Hematopoietic multipotent progenitor cell treated with erythropoietin and hydrocortisone succinate and interleukin-3 and kit ligand, for 17 days (in vitro differentiated cells): ENCODE measurements at places on chromosomes 2 and 18.

- DNase-seq = peak; percentile 36
Observed at GRCh38 chr18:48781163-48781987, 169.4 kb downstream of the SMAD7 start.

- DNase-seq = no peak
Observed at GRCh38 chr2:150963336-150963735, 298.3 kb downstream of the RBM43 start.

GRCh38 chr18:26414901-26415440, 133.4 kb downstream of the KCTD1 start:
- DNase-seq = no peak

DNA sequence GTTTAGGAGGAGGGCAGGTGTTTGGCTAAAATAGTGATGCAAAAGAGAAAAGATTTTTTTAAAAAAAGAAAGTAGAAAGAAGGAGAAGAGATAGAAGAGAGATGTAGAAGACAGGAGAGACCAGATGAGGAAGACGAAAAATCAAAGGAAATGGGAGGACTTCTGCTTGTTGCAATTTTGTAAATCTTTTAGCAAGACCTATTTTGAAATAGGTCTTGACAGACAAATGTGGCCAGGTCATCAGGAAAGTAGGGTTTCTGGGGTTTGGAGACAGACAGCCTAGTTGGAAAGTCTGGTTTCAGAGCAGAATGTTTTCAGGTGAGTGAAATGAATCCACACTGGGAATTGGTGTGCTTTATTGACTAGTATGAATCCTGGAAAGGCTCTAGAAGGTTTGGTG, 104.5 kb upstream of the CAVIN2 start:
- DNase-seq = no peak

GRCh38 chr18:27007880-27008279, 142.4 kb upstream of the AQP4 start:
- DNase-seq = no peak

- no peak for DNase-seq
Observed at GRCh38 chr2:28956415-28956826, 24.7 kb upstream of the TOGARAM2 start.

DNA sequence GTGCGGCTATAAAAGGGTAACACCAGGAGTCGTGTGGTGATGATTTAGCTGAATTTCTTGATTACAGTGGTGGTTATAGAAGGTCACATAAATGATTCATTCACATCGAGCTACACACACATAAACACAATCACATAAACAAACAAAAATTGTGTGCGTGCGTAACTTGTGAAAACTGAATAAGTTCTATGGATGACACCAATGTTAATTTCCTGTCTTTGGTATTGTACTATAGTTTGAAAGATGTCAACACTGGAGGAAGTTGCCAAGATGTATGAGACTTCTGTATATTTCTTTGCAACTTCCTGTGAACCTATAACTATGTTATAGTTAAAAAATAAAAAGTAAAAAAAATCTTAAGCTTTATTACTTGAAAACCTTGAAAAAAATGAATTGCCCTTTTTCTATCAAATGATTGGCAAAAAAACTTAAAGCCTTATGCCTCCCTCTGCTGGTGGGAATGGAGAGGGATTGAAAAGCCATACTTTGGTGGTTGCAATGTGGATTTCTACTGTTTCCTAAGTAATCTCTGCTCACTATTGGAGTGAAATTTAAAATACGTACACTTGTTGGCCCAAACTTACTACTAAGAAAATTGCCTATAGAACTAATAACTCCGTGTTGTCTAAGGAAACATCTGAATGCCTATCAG, 227.7 kb downstream of the RPIA start:
- peak; percentile 35 for DNase-seq

GRCh38 chr2:26609839-26610277, 31.3 kb downstream of the CIB4 start:
- no peak for DNase-seq

- DNase-seq = no peak
Observed at GRCh38 chr2:32482471-32482870, 125.6 kb downstream of the BIRC6 start.

- no peak for DNase-seq
Observed at GRCh38 chr2:107595749-107596148, 230.9 kb upstream of the RGPD4 start.

- peak; percentile 77 for DNase-seq
Observed at GRCh38 chr2:55014962-55015939, 35.0 kb downstream of the RTN4 start.

DNA sequence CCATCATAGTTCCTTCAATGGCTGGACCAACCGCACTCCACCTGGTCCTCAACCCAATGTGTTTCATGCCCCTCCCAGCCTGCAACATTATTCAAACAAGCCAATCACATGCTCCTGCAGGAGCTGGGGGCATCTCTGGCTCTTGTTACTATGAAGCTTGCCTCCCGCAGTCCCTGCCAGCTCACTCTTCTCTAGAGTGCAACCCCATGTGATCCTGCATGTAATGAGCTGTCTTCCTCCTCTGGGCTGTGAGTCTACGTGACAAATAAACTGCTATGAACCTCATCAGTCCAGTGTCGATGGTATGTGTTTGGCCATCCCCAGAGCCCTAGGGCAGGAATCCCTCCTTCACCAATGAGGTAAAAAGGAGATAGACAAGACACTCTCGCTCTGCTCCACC, 15.8 kb upstream of the BOD1L2 start:
- DNase-seq = no peak

GRCh38 chr2:133407341-133407740, 160.9 kb downstream of the NCKAP5 start:
- no peak for DNase-seq

DNA sequence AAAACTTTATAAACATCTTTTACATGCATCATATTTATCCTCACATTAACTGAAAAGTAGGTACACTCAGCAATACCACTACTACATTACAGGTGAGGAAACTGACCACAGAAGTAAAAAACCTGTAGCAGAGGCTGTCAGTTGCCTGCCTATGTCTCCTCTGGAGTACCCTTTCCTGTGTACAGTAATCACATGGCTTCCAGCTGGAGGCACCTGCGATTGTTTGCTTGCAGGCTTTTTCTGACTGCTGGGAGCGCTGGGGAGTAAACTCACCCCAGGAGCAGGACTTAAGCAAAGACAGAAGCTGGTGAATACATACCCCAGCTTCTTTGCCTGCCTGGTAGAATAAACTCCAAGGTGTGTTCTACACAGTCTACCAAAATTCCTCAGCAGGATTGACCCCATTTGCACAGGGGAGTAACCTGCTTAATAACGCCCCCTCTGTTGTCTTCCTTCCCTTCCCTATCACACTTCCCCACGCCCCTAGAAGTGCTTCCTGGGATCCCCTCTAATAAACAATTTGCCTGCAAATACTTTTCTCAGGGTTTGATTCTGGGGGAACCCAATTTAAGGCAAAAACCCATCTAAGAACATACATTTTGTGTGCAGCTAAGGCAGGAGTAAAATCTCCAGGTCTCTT, 138.9 kb downstream of the PTH2R start:
- DNase-seq = no peak

DNA sequence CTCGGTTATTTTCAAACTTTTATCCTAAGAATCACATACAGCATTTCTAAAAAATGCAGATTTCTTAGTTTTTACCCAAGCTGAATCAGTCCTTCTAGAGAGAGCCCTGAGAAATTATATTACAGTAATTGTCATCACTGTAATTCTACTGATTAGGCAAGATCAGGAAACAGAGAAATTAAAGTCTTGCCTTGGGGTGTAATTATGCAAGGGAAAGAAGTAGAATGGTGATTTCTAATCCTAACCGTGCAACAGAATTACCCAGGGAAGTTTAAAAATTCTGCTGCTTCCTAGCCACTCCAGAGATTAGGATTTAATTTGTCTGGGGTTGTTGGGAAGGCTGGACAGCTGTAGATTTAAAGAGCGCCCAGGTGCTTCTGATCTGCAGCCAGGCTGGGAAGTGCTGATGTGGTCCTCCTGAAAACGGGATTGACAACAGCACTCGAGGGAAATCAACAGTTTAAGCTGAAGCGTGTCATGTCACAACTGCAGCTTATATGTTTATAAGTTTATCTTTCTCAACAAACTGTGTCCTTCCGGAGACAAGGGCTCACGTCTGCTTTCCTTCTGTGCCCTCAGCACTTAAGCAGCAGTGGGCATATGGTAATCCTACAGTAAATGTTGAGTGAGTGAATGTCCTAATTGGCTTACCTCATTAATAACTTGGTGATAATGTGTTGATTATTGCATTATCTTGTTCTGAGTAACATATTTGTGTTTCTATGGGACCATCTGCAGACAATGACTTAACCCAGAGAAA, 671.9 kb upstream of the SOX11 start:
- DNase-seq = no peak

DNA sequence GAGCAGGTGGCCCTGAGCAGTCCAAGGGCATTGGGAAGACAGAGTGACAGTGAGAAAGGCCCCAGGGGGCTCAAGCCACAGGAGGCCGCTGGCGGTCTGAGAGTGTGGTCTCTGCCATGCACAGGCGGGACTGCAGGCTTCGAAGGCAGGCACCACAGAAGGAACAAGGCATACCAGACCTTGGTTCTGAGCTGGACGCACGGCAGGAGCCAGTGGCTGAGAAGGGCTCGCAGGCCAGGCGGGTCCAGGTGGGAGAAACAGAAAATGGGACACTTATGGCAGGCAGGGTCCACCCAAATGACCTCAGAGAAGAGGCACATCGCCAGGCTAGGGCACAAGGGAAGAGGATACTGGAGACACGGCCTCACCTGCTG, 14.9 kb downstream of the HJURP start:
- no peak for DNase-seq

GRCh38 chr2:22753476-22753875, 631.5 kb upstream of the KLHL29 start:
- no peak for DNase-seq

DNA sequence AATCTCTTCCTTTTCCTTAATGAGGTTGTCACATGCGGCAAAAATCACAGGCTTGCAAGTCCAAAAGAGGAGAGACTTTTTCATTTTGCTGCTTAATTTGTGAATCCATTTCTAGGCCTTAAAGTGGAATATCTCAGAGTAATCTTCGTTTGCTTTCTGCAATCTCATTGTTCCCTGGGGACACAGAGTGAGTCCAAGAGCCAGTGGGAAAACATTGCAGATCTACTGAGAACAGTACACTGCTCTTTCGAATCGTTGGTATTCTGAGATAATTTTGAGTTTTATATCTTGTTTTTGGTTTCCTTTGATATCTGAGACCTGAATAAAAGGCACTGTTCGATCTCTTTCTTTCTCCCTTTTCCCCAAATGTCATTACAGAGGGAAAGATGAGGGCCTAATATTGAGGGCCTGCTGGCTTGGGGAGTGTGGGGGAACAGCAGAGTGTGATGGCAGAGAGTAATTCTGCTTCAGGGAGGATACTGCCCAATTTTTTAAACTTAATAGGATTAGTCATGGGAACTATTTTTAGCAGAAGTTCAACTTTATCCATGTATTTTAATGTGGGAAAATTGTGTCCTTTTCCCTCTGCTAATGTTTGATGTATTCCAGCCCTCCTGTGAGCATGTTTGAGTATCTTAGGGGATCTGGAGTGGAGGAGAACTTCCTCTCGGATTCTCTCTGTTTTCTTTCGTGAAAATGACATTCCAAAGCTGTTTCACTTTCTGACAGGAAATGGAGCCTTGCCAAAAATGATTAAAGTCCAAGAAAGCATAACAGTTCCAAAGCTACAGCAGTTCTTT, 418.2 kb upstream of the ZEB2 start:
- DNase-seq = no peak

DNA sequence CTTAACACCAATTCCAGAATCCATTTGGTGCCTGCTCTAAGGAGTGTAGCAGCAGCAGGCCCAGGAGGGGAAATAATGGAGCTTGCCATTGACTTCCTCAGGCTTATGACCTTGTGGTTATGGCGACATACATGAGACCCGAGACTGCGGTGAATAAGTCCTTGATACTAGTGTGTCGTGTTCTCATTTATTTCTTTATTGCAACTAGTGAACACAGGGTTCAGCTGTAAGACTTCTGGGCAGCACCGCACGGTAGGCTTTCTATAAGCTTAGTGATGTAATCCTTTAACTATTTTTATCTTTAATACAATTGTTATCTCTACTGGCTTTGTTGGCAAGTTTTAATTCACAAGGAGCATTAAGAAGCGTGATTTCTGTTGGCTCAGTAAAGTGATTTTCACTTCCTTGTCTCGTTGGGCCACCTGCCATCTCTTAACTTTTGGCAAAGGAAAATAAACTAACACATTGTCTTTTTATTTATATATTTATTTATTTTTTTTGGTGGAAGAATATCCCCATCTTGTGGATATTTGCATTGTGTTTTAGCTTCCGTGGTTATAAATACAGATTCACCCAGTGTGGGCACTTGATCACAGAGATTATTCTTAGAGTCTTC, 139.8 kb downstream of the LTBP1 start:
- no peak for DNase-seq

- DNase-seq = no peak
Observed at GRCh38 chr2:16311521-16312440, 353.9 kb downstream of the CYRIA start.

GRCh38 chr2:72719416-72719815, 106.4 kb downstream of the EXOC6B start:
- no peak for DNase-seq

DNA sequence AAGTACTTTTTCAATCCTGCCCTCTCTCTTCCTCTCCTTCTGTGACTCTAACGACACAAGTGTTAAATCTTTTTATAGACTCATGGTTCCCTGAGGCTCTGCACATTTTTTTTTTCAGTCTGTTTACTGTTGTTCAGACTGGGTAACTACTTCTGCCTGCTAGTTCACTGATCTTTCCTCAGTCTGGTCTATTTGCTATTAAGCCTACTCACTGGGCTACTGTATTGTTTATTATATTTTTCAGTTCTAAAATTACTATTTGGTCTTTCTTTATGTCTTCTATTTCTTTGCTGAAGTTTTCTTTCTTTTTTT, 21.3 kb downstream of the PPP3R1 start:
- peak; percentile 48 for DNase-seq

DNA sequence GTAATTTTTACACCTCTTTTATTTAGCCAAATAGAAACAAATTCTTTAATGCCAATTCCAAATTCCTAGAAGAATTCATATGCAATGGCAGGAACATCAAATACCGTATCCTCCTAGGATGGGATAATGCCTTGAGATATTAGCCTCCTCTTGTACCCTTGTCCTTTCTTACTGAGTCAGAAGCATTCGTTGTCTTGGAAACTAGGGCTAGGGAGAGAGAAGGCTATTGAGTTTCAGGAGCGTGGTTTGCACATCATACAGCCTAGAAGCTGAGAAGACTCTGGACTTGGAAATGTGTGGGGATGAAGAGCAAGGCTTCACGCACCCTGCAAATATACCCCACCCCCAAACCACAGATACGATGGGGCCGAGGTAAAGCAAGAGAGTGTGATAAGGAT, 300.7 kb downstream of the SP3 start:
- DNase-seq = no peak

GRCh38 chr18:50666536-50666935, 106.6 kb downstream of the MAPK4 start:
- DNase-seq = no peak

GRCh38 chr18:43620936-43621335, 343.6 kb upstream of the SYT4 start:
- DNase-seq = no peak

GRCh38 chr2:9335322-9335832, 88.0 kb downstream of the ITGB1BP1 start:
- DNase-seq = no peak

GRCh38 chr2:152518641-152519580, 183.9 kb downstream of the FMNL2 start:
- no peak for DNase-seq

GRCh38 chr2:127218812-127219170, 1.3 kb downstream of the CYP27C1 start:
- no peak for DNase-seq

GRCh38 chr2:38474715-38475566, 97.9 kb upstream of the ATL2 start:
- peak; percentile 14 for DNase-seq
